ENCODE measurements at places on chromosomes 11 and 22. TPM values are rescaled to one million over a fixed set of nuclear protein-coding genes. Genes with fewer than 3 reads are reported as not detected.

Gene C11orf65
- polyA plus RNA-seq: not detected

Gene NAV2
- polyA plus RNA-seq: 1.6 TPM

Gene LRRC55
- 1.6 TPM for polyA plus RNA-seq

Gene MMP8
- polyA plus RNA-seq: not detected

Gene EXT2
- 30.6 TPM for polyA plus RNA-seq

Gene NOX4
- polyA plus RNA-seq: not detected

Gene MRPL48
- polyA plus RNA-seq: 66.7 TPM

Gene ATP6V1E1
- polyA plus RNA-seq: 104 TPM

Gene SPCS2
- 37.3 TPM for polyA plus RNA-seq

Gene RASSF10
- 1.4 TPM for polyA plus RNA-seq

Gene TBX10
- polyA plus RNA-seq: 69.4 TPM

Gene ESAM
- polyA plus RNA-seq: 1.4 TPM

Gene TRIM29
- polyA plus RNA-seq: 2.3 TPM

- DNase-seq: no peak
Observed at GRCh38 chr22:25716637-25717036, 25.4 kb upstream of the MYO18B start.

DNA sequence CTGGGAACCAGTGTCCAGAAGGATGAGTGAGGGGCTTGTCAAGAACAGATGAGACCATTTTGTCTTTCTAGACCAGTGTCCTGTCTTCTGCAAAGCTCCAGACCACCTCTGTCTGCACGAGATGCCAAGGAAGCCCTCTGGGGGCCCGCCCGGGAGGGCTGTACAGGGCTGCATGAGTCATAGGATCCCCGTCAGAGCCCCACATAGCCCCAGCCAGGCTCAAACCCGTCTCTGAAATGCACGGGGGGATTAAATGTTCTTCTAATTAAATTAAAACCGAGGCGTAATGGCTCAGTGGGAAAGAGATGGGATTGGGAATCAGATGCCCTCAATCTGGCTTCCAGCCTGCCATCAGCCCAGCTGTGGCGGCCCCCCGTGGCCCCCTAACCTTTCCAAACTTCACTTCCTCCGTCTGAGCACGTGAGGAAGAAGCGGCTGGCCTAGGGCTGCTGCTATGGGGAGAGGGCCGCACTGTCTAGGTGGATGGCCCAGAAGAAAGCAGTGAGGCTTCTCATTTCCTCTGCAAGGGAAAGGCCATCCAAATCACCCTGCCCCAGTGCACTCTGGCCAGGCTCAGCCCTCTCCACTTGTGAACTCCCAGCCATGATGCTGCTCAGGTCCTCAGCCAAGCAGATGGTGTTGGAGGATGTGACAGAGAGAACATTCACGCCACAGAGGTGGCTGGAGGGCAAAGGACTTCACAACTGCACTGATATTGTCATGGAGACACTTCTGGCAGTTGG, 32.8 kb downstream of the KCNQ1OT1 start:
- DNase-seq: no peak

- DNase-seq: no peak
Observed at GRCh38 chr11:11806074-11806473, 35.7 kb upstream of the USP47 start.

DNA sequence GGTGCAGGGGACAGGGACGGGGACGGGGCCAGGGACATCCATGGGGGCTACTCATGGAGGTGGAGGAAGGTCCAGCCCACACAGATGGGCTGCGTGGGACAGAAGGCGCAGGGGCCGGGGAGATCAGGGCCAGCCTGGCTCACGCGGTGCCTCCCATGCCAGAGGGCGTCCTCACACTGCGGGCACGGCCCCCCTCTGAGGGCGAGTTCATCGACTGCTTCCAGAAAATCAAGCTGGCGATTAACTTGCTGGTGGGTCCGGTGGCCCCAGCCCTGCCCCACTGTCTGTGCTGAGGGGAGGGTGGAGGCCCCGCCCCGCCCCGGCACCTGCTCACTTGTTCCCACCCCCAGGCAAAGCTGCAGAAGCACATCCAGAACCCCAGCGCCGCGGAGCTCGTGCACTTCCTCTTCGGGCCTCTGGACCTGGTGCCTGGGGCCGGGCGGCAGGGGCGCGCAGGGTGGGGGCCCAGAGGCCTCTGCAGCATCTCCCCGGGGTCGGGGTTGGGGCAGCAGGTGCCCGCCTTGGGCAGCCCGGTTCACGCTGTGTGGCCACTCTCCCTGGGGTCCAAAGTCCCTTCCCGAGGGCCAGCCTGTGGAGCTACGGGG, 15.8 kb downstream of the EPS8L2 start:
- peak; percentile 67 for DNase-seq

GRCh38 chr22:45831394-45831793, 145.6 kb downstream of the WNT7B start:
- DNase-seq: no peak

GRCh38 chr11:134561331-134561720, 149.3 kb upstream of the B3GAT1 start:
- DNase-seq: no peak

GRCh38 chr11:124481365-124482323, 36.1 kb upstream of the OR8B8 start:
- DNase-seq: peak; percentile 8

DNA sequence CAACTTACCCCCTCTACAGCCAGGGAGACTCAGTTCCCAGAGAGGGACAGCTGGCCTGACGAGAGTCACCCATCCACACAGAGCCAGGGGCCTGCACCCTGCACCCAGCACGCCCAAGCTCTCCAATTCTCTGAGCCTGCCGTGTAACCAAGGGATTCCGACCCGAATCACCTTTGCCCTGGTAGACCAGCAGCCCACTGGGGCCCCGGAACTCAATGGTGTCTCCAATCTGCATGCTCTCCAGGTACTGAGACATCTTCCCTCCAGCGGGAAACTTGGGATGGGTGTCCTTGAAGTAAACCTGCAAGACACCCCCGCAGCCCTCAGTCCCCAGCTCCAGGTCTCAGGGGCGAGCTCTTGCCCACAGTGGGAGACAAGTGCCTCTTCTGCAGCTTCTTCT, 12.4 kb downstream of the ATP5MGL start:
- no peak for DNase-seq

DNA sequence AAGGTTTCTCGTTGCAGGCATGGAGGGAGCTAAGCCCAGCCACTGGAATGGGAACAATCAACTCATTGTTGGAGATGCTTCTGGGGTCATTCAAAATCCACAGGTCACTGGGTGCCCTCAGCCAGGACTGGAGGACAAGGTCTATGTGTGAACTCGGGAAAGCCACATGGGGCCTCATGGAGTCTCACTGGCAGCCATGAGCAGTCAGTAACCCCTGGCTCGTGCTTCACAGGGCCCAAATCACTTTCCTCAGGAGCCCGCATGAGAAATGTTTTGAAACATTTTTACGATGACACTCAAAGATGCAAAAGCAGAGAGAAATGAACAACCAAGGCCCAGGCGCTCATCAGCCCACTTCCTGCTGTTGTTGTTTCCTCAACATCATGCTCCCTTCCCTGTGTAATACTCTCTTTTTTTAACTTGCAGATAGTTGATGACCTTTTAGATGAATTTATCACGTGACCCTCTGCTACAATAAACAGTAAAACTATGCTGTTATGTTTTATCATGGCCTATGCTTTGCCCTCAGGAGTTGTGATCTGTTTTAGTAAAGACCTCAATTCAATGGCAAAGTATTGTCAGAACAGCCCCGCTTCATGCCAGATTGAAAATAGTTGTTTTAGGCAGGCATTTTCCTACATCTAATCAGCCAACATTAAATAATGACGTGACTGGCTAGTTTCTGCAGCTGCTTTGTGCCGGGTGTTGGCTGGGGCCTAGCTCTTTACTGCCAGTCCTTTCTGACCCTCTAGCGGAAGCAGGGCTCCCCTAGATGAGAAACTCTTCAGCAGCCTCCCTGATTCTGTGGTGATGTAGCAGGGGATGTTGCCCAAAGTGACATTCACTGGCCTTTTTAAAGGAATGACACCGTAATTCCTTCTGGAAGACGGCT, 39.7 kb downstream of the ADAMTS15 start:
- DNase-seq: peak; percentile 35

DNA sequence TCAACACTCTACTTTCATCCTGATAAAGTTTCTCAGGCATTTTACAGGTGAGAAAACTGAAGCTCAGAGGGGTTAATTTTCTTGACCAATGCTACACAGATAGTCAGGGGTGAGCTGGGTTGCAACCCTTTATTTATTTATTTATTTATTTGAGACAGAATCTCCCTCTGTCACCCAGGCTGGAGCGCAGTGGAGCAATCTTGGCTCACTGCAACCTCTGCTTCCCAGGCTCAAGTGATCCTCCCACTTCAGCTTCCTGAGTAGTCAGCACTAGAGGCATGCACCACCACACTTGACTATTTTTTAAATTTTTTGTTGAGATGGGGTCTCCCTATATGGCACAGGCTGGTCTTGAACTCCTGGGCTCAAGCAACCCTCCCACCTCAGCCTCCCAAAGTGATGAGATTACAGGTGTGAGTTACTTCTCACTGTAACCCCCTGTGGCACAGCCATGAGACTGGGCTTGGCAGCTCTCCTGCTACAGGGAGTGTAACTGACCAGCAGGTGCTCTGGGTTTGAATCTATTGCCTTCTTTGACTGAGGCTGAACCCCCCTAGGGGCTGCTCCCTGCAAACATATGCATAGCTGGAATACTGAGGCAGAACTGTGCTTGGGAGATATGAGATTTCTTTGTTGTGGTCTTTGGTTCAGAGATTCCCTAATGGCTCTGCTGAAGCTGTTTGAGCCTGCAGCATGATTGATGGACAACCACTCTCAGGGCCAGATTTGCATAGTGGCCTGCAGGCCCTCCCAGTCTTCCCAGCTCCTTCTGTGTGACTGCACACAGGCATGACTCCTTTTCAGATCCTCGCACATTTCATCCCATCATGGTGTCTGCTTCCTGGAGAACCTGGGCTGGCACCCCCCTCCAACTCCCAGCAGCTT, 6.1 kb downstream of the C11orf96 start:
- DNase-seq: no peak

GRCh38 chr11:7520981-7521487, 7.2 kb downstream of the PPFIBP2 start:
- no peak for DNase-seq

DNA sequence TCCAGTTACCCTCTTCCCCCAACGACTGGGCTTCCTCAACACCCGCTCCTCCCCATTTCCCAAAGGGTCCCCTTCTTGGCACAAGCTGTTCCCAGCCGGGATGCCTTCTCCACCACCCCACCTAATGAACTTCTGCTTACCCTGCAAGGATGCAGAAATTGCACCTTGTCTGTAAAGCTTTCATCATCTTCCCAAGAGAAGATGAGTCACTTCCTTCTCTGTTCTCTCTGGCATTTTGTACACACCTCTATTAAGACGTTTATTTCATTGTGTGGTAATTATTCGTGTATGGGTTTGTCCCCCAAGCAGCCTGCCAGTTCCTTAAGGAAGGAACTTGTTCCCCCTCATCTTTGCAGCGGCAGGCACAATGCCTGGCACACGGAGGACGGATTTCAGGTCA, 351.1 kb downstream of the CADM1 start:
- no peak for DNase-seq

GRCh38 chr11:101104716-101105115, 24.9 kb downstream of the PGR start:
- DNase-seq: no peak

DNA sequence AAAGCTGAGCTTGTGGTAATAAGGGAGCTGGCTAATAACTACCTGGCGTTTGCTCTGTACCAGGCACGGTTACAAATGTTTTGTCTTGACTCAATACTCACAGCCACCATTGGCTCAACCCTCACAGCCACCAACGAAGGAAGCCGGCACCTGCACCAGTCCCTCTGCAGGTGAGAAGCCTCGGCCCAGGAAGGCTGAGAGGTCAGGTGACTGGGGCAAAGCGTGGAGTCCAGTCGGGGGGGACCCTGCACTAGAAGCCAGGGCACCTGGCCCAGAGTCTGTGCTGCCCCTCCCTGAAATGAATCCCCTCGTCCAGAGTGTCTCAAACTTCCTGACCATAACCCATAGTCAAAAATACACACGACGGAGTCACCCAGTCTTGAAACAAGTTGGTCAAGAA, 90.1 kb downstream of the PHF21B start:
- no peak for DNase-seq

GRCh38 chr11:114183044-114183511, 113.1 kb upstream of the NNMT start:
- peak; percentile 60 for DNase-seq

- DNase-seq: no peak
Observed at GRCh38 chr11:27926486-27926885, 181.5 kb downstream of the KIF18A start.

DNA sequence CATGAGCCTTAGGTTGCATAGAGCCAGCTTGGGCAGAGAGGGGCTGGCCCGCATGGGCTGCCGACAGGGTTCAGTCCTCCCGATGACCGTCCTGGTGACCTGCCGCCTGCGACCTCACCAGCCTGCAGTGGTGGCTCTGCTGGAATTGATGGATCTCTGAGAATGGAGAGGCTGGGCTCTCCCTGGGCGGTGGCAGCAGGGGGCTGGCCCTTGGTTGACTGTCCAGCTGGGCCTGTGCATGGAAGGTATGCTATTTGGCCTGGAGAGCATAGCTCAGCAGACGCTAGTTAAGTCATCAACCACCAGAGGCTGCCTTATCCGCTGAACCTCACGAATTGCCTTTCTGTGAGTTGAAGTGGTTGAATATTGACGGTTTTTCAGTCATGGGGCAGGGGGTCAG, 19.7 kb downstream of the GRAMD4 start:
- no peak for DNase-seq

GRCh38 chr11:134120143-134120850, 51.4 kb downstream of the JAM3 start:
- no peak for DNase-seq

GRCh38 chr11:121515335-121515671, 62.5 kb upstream of the SORL1-AS1 start:
- no peak for DNase-seq

DNA sequence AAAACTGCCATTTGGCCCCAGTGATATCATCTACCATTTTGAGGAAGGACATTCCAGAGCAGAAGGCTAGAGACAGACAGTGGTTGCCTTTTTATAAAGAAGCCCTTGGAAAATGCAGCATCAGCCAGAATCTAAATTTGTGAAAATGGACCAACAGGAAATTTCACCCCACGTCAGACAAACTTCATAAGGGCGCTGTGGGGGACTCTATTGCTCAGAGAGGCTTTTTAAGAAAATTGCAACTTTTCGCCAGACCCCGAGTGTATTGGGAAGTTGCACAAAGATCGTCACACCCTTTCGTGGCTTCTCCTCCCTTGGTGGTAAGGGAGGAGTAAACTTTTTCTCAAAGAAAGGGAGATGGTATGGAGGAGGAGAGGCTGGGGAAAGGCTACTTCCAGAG, 12.3 kb upstream of the ALX4 start:
- no peak for DNase-seq

DNA sequence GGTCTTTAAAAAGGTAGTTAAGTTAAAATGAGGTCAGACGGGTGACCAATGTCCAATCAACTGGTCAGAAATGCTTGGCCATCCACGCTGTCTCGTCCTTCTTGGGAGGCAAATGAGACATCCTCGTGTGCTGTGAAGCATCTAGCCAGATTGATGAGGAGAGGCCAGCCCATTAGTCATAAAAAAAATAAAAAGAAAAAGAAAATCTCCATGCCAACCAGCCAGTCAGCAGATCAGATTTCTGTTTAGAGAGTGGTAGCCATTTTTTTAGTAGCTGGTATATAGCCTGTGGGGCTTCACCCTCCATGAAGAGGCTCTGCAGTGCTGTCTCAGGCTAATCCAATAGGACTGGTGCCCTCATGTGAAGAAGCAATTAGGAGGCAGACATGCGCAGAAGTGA, 343.1 kb upstream of the SYN3 start:
- no peak for DNase-seq
